ENCODE measurements at places on chromosomes 7 and 10.

DNA sequence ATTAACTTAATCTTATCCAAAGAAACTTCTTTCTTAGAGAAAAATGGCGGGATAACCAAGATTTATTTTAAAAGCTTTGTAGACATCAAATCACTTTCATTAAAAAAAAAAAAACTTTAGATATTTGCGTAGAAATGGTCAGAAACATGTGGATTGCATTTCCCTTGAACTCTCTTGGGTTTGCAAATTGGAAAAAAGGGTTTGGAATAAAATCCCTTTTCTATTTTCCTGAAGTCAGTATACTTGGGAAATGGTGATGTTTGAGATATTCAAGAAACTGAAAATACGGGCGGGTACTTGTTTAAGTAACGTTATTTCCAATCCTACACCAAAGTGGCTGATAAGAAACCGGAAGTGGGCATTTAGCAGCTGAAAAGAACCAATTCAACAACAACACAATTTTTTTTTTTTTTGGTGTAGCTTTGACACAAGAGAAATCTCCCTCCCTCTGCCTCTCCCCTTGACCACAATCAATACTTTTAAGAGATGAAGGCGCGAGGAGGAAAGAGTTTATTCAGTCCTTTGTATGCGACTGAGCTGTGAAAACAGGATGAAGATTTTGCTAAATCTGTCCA, 13.7 kb upstream of the GFRA1 start:
- no peak for DNase-seq

GRCh38 chr7:86485827-86486226, 157.9 kb upstream of the GRM3 start:
- DNase-seq = no peak

GRCh38 chr10:70828923-70829322, 13.2 kb downstream of the SGPL1 start:
- DNase-seq = no peak

GRCh38 chr7:131012477-131013031, 278.5 kb upstream of the KLF14 start:
- no peak for DNase-seq

DNA sequence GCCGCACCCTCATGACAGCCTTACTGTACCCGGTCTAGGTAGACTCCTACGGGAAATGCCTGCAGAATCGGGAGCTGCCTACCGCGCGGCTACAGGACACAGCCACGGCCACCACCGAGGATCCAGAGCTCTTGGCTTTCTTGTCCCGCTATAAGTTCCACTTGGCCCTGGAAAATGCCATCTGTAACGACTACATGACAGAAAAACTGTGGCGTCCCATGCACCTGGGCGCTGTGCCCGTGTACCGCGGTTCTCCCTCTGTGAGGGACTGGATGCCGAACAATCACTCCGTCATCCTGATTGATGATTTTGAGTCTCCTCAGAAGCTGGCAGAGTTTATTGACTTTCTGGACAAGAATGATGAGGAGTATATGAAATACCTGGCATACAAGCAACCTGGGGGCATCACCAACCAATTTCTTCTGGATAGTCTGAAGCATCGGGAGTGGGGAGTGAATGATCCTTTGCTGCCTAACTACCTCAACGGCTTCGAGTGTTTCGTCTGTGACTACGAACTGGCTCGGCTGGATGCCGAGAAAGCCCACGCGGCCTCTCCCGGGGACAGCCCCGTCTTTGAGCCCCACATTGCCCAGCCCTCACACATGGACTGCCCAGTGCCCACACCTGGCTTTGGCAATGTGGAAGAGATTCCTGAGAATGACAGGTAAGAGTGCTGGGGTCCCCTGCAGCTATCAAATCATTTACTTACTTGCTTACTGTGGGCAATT, 8.5 kb upstream of the CHCHD1 start:
- DNase-seq = peak; percentile 19

- DNase-seq = no peak
Measured at GRCh38 chr10:75765789-75766096, 334.3 kb downstream of the LRMDA start.

GRCh38 chr10:67140641-67141040, 214.8 kb downstream of the LRRTM3 start:
- DNase-seq = no peak

DNA sequence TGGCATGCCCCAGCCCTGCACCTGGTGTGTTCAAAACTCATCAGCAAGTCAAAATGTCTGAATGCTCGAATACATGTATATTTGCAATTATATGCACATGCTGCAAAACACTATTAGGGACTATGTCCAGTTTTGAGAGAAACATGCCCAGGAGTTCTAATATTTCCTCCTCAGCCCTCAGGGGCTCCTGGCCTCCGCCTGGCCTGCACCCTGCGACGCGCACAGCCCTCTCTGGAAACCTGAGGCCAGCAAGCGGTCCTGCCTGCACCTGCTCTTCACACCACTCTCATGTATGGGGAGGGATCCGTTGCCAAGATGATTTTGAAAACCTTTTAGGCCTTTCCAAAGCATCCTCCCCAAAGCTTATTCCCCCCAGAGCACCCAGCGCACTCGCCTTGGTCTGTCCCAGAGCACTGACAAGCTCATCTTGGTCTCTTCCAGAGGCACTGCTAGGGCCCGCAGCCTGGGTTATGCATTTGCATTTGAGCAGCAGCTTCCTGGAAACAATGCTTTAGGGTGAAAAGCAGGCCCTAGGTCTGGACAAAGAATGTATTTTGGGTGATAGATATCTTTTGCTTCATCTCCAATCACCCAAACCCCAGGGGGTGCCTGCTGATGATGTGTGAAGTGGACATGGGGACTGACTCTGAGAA, 22.6 kb upstream of the CNPY1 start:
- DNase-seq = no peak

DNA sequence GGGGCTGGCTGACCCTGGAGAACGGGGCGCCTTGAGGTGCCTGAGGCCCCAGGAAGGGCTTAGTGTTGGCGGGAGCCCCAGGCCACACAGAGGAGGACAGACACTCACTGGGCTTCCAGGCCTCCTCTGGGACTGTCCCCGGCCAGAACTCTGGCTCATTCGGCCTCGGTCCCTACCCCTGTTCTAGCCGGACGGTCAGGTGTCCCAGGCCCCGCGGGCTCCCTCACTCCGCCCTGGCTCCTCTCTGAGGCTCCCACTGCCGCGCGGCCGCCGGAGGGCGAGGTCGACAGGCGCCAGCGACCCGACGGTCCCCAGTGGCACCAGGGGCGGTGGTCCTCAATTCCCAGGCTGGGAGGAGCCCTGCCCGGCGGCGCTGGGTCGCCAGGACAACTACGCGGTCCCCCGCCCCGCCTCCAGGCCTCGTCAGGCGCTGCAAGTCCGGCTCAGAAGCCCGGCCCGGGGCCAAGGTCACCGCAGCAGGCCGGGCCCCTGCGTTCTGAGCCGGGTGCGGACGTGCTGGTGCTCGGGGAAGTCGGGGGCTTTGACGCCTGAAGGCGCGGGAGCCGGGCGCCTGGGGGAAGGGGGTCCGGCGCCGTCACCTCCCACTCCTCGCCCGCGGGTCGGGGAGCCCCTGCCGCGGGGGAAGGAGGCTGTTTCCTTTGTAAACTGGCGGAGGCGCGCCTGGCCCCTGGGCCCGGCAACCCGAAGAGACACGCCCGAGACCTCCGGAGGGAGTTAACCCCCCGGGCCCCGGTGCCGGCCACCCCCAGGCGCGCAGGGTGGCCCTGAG, 1.1 kb upstream of the PWWP2B start:
- DNase-seq = no peak

DNA sequence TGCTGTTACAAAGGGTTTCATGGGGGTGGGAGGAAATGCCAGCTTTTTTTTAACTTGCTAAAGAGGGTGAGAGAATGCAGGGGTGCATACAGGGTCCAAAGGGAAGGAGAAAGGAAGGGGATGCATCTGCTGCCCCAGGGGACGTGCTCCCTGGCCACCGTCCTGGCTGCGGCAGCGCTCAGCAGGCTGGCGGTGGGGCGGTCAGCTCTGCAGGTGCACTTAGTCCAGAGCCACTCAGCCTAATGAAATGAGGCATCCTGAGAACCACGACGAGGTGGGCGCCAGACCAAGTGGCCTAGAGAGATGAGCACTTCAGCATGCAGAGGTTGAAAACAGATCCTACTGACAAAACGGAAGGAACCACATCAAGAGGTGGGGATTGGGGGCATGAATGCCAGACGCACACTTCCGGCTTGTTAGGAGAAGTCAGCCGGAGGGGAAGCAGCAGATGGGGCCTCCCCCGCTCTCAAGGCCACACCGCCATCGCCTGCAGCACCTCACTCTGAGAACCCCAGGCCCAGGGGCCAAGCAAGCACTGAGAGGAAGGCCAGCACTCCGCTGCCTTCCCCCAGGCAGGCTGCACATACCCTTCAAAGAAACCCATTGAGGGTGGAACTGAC, 94.5 kb downstream of the MAD1L1 start:
- no peak for DNase-seq

DNA sequence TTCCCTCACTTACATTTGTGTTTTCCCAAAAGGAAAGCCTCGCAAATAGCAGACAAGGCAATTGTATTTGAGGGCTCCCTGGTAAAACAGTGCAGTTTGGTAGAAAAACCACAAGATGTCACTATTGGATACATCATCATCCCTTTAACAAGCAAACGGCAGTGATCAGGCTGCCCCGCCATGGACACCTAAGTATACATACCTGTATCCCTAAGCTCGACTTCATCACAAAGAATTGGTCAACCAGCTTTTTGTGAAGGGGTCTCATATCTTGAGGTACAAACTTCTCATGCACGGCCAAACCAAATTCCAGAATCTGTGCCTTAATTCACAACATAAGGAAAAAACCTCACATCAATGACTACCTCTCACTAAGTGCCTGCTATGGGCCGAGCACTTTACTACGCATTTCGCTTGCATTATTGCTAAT, 179.5 kb upstream of the IMMP2L start:
- peak; percentile 85 for DNase-seq

DNA sequence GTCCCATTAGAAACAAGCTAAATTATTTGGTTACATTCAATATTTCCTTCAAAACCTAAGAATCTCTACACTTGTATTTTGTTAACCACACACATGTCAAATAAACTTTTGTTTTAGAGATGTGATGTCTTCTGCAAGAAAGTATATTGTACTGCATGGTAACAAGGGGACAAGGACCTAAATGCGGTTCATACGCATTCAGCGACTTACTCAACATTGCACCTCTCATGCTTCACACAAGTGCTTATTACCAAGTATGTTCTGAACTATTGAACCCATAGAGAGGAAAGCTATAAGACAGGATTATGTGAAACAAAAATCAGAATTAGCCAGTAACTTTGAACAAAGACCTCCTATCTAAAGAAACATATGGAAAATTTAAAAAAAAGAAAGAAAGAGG, 68.3 kb downstream of the CREB5 start:
- no peak for DNase-seq

- DNase-seq = no peak
Measured at GRCh38 chr10:12350925-12351324, 1.6 kb downstream of the CAMK1D start.

DNA sequence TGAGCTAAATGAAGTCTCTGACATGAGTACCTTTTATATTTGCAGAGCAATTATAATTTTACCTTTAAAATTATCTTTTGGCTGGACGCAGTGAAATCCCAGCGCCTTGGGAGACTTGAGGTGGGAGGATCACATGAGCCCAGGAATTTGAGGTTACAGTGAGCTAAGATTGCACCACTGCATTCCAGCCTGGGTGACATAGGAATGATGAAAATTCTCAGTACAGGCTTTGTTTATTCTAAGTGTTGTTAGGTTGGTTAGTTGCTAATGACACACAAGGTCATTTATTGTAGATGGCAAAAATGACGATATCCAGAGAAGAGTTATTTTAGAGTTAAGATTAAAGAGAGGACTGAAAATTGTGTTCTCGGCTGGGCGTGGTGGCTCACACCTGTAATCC, 87.6 kb downstream of the XRCC2 start:
- DNase-seq = no peak

DNA sequence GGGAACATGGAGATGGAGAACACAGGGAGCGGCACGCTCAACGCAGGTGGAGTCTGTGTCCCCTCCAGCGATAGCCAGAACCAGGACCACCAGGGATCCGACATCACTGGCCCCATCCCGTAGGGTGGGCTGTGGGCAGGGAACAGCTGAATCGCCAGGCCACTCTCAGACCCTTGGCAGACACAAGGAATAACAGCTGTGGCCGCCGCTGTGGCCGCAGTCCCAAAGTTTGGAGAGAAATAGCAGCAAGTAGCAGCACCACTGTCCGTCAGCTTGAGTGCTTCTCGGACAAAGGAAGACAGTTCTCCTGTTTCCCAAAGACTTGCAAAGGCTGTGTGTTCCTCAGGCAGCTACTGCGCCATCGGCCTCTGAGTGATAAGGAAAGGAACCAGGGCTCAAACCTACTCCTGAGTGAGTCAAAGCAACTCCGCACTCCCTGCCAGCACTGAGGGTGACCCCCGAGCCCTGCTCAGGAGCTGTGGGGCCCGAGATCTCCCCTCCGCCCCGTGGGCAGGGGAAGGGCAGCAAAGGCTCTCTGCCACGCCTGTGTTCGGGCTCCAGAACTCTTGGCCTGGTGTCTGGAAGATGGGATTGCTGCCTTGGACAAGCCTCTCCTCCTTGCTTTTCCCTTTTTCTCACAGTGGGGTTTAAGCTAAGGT, 82.3 kb upstream of the FAM20C start:
- DNase-seq = no peak

- DNase-seq = no peak
Measured at GRCh38 chr7:151838072-151838471, 38.8 kb downstream of the PRKAG2 start.

DNA sequence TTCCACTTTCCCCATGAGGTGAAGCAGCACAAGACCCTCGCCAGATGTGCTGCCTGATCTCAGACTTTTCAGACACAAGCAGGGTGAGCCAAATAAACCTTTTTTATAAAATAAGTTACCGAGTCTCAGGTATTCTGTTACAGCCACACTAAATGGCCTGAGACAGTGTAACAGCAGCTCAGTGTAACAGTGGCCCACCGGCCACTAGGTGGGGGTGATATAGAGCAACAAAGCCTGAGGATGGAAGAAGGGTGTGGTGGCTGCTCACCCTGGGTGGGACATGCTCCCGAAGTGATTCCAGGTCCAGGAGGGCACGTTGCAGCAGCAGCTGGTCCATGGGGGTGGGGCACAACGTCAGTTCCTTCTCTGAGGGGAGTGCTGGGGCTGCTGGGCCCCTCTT, 44.6 kb downstream of the BMS1 start:
- no peak for DNase-seq
